Activated CD8-positive, alpha-beta memory T cell treated with anti-CD3 and anti-CD28 coated beads for 4 hours (primary cell): ENCODE measurements at places on chromosomes 16 and 17.

DNA sequence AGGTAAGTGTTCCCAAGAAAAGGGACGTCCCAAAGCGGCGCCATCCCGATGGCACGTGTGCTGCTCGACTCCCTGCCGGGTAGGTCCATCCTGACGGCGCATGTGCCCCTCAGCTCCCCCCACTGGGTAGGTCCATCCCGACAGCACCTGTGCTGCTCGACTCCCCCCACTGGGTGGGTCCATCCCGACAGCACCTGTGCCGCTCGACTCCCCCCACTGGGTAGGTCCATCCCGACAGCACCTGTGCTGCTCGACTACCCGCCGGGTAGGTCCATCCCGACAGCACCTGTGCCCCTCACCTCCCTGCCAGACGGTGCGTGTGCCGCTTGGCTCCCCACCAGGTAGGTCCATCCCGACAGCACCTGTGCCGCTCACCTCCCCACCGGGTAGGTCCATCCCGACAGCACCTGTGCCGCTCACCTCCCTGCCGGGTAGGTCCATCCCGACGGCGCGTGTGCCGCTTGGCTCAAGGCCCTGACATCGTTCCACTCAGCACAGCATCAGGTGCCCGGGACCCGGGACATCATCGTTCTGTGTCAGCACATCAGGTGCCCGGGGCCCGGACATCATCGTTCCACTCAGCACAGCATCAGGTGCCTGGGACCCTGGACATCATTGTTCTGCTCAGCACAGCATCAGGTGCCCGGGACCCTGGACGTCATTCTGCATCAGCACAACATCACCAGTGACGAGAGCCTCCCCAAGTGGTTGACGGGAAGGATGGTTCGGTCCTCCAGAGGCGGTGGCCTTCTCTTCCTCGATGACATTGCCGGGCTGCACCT lies 5.7 kb upstream of the FN3K start:
- no peak for DNase-seq

DNA sequence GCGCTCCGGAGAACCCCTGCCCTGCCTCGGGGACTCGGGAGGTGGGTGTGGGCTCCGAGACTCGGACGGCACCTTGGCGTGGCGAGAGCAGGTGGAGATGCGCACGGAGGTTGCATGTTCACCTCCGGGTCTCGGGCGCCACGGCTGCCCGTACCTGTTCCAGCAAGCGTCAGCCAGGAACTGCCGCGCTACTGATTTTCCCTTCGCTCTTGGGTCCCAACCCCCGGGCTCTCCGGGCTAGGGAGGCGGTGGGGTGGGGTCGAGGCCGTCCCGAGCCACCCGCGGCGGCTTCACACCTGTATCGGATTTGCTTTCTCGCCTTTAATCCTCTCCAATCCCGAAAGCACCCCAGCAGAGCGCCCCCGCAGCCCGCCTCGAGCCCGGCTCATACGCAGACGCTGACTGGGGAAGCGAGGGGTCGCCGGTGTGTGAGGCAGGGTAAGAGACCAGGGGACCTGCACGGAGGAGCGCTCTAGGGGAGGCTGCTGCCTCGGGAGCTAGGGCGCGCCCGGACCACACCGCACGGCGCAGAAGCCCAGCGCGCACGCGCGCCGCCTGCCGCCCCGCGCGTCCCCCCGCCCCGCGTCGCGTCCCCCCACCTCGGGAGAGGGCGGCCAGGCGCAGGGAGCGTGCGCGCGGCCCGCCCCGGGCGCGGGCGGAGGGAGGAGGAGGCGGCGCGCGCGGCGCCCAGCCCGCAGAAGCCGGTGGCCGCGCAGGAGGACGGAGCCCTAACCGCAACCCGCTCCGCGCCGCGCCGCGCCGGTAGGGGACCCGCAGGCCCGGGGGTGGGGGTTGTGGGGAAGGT lies at the start of gene DUSP14:
Gene DUSP14 (plus strand): TSS at position 695 of the 805 bp plus-strand sequence. CDS start 22,382 bp downstream, outside the sequence.
- peak; percentile 66 for DNase-seq

GRCh38 chr17:43734376-43734775 lies 24.2 kb downstream of the SOST start:
- DNase-seq, result no peak

- no peak for DNase-seq
Measured at GRCh38 chr17:76378548-76379274, 5.7 kb upstream of the SPHK1 start.

DNA sequence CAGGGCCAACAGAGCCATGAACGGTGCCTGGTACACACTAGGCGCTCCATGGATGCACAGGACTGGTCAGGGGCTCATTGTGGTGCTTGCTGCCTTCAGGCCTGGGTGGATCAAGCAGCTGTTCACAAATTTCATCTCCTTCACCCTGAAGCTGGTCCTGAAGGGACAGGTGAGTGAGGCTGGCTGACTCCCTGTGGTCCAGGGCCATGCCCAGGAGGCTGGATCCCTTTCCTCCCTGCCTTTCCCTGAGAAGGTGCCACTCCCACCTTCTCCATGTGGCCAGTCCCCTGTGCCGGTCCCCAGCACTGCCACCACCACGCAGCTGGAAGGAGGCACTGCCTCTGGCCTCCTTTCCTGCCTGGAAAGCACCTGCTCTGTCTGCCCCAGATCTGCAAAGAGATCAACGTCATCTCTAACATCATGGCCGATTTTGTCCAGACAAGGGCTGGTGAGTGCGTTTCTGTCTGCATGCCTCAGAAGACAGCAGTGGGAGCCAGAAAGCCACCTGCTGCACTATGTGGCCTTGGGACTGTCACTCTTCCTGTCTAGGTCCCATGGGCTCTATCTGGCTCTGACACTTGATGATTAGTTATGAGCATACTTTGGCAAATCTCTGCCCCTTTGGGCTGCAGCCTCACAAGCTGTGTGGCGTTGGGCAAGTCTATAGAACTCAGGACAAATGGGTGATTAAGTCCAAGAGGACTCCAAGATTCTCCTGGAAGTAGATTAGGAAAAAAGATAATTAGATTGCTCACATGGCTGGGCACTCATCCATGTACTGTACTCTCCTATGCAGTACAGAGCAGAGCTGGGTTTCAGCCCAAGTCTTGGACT lies 9.4 kb downstream of the CETP start:
- DNase-seq, result no peak

DNA sequence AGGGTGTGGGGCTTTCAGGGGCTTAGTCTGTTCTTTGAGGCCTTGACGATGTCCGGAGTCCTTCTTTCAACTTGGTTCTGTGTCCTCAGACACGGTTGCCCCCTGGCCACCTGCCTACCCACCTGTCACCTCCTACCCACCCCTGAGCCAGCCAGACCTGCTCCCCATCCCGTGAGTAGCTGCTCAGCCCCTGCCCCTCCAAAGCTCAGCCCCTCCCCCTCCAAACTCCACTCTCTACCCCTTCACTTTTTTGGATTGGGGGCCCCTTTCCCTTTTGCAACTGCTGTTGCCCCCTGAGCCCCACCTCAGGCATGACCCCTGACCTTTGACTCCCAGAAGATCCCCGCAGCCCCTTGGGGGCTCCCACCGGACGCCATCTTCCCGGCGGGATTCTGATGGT lies 1.2 kb downstream of the LAT start:
- DNase-seq, result no peak

DNA sequence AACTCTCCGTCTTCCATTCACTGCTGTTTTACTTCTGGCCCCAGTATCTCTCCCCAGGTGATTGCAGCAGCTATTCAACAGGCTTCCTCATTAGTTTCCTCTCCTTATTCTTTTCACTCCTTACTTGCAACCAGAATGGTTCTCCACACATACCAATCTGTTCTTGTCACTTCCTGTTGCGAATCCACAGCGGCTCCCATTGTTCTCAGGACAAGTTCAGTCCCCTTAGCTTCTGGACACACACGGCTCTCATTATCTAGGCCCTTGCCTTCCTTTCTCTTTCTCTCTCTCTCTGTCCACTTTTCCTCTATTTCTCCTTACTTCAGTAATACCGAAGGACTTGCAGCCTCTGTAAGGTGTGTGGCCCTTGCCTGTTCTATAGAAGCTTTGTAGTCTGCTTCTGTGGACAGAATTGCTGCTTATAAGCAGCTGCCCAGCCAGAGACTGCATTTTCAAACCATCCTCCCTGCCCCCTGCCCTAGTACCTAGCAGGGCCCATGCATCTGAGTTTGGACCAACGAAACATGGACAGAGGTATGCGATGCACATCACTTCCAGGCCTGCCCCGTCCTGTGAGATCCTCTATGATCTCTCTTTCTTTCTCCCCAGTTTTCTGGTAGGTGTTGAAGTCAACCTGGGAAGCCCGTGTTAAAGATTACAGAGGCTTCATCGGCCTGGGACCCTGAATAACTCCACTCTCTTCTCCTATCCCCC lies 45.7 kb downstream of the VAT1L start:
- DNase-seq, result no peak

- no peak for DNase-seq
Measured at GRCh38 chr17:74532115-74532514, 840 bp upstream of the CD300LB start.

- DNase-seq, result no peak
Measured at GRCh38 chr17:17547210-17547764, 44.2 kb downstream of the PEMT start.

- DNase-seq, result peak; percentile 4
Measured at GRCh38 chr17:43832976-43833829, at the start of gene MPP3. Gene MPP3, minus strand, starts transcription at chr17:43833146. Its CDS starts 1,240 bp downstream, at chr17:43831906.

DNA sequence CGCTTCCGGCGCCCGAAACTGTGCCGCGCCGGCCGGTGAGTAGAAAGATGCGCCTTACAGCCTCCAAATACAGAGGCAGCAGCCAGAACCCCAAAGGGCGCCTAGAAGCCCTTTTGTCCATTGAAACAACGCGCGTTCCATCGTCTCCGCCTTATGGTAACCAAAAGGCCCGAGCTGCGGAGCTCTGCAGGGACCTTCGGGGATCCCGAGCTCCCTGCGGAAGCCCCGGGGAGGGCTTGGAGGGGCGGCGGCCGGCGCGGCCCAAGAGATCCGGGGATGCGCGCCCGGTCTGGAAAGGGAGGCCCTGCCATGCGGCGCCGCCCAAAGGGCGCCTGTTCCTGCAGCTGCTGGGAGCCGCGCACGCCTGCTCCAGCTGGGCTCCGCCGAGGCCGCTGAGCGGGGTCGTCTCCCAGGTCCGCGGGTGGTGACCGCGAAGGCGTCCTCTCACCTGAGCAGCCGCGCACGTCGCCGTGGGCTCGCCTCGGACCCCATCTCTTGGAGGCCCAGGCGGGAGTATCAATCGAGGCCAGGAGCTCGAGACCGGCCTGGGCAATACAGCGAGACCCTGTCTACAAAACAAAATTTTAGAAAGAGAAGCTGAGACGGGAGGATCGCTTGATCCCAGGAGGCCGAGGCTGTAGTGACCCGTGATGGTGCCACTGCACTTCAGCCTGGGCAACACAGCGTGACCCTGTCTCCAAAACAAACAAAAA lies 742 bp upstream of the FBXO31 start:
- DNase-seq, result no peak

DNA sequence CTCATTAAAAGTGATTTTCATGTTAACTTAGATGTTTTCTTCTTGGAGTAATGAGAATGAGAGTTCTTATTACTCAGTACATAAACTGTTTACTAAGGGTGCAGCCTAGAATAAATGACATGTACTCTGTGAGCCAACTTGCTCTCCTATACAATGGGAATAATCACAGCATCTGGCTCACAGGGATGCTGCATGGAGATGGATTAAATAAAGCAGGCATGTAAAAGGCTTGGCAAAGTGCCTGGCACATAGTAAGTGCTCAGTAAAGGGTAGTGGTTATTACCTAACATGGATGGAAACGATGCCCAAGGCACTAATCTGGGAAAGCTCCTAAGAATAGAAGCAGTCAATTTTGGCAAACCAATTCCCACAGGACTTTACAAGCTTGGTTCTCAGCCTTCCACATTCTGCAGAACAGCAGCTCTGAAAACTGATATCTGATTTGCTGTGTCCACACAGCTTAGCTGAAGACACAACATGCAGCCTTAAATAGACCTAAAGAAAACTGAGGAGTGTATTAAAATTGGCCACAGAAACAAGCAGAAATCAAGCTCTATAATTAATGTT lies 176.1 kb downstream of the ABCC12 start:
- no peak for DNase-seq

GRCh38 chr17:61453566-61454380 lies 1.6 kb downstream of the TBX4 start:
- no peak for DNase-seq

- DNase-seq, result no peak
Measured at GRCh38 chr17:82235056-82235774, 6.4 kb downstream of the SLC16A3 start.

- DNase-seq, result no peak
Measured at GRCh38 chr16:49653577-49653976, 202.3 kb downstream of the ZNF423 start.

DNA sequence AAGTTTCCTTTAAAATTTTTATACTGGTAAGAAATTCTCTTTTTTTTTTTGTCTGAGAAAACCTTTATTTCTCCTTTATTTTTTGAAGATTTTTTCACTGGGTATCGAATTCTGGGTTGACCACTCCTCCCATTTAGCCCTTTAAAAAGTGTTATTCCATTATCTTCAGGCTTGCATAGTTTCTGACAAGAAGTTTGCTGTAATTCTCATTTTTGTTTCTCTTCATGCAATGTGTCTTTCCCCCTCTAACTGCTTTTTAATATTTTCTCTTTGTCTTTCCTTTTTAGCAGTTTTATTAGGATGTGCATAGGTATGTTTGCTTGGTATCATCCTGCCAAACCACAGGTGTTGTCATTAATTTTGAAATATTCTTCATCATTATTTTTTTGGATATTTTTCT lies 67.7 kb upstream of the GOT2 start:
- DNase-seq, result no peak

DNA sequence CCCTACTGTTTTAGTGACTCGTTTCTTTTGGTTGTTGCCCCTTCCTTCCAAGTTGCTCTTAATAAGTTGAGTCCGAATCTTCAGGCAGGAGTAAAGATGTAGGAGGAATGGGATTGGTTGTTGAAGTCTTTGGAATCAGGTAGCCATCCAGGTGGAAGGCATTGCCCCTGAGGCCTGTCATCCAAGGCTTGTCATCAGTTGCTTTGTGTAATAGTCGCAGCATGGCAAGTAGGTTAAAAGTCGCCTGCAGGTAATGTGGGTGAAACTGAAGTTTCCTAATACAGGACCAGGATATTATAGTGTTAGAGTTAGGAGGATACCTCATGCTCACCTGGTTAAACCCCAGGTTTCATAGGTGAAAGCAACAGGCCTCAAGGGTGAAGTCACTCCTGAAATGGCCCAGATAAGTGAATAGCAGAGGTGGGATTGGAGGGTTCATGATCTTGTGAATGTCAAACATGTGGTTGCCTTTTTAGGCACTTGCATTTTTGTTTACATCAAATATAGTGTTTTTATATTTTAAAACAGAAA lies 934 bp downstream of the PCTP start:
- no peak for DNase-seq

- no peak for DNase-seq
Measured at GRCh38 chr16:15897834-15898254, 9.4 kb upstream of the CEP20 start.

- DNase-seq, result no peak
Measured at GRCh38 chr17:68853036-68853435, 102.2 kb downstream of the ABCA8 start.
